AML-193 (cell line): ENCODE measurements at places on chromosomes 3 and 15.

- no peak for DNase-seq
Observed at GRCh38 chr15:89822026-89822425, 7.4 kb upstream of the ANPEP start.

DNA sequence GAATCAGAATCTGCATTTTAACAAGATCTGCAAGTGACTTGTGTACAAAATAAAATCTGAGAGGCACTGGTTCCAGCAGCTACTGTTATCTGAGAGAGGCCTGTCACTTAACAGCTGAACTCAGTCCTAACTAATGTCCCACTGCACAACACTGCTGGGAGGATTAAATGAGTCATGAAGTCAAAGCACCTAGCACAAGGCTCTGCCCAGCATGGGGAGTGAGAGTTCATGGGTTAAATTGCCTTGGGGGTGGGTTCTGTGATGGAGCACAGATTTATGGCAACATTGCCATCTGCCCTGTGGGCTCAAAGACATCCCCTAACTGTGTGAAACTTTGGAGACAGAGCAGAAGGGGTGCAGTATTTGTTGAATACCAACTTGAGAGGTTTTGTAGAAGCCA lies 250.9 kb downstream of the PLCL2 start:
- DNase-seq = no peak

DNA sequence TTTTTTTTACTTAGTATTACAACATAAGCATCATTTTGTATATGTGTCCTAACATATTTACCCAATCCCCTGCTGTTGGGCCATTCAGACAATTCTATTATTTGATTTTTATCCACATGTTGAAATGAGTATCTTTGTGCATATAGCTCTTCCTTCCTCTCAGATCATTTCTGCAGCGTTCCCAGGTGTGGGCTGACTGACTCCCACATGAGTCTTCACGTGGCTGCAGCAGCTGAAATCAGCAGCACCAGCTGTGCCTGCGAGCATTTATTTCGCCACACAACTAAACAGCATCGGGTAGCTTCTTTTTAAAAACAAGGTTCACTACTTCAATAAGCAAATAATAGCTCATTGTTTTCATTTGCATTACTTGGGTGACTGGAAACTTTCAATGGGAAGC lies 44.5 kb upstream of the PDE8A start:
- DNase-seq = no peak

- DNase-seq = no peak
Observed at GRCh38 chr3:195790901-195791300, 20.8 kb downstream of the MUC4 start.

GRCh38 chr3:59069838-59070237 lies 20.0 kb upstream of the CFAP20DC start:
- DNase-seq = no peak

DNA sequence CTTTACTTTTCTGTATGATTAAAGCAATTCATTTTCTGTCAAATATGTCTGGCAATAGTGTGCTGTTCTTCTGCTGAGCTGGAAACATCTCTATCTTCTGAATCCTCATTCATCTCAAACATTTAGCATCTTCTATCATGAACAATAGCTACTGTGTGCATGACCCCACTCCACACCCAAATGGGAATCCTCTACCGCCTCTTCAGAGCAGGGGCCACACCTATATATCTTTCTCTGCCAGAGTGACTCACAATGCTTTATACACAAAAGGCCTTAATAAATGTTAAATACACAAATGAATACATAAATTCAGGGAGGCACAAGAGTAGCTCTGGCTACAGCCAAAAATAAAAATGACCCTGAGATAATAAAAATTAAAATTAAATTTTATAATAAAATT lies 8.0 kb downstream of the ALDH1A2 start:
- no peak for DNase-seq

DNA sequence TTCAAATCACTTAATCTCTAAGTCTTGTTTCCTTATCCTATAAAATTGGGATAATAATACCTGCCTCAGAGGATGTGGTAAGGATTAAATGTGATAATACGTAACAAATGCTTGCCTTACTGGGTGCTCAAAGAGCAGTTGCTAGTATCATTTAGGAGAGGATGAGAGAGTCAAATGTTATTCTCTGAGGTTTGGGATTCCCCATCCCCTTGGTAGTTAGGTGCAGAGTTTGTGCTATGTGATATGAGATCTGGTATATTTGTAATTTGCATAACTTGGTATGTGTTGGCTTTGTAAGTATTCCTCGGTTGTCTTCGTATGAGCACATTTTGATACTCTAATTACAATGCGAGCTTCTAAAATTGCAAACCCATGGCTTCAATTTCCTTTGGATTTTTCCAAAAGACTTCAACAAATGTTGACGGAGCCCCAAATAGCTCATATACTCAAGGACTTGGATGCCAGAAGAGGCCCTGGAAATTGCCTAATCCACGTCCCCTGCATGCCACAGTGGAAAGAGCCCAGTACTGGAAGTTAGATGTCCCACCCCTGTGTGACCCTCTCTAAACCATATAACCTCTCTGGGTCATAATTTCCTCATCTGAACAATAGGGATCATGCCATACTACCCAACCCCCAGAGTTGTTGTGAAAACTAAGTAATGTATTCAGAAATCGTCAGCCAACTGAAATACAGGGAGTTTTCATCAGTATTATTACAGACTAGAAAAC lies 85.0 kb downstream of the FBN1 start:
- DNase-seq = no peak

DNA sequence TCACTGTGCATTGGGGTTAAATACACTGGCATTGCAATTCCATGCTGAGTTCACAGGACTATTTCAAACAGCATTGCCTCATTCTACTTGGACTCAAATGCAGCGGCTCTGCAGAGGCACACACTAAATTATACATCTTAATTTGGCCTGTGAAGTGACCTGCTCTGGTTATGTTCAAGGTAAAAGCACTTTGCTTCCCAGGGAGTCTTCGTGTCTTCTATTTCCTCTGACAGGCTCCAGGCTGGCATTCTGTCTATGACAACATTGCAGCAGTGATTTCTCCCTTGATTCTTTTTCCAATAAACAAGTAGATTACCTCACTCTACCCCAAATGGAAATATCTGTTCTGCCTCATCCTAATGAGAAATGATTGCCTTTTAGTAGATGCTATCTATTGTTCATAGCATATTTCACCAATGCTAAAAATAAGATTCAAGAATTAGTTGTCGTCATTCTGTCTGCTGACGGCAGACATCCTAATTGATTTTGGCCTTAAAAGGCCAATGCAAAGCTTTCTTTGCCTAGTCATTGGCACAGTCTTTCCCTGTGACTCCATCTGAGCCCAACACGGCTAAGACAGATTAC lies 33.8 kb downstream of the FMN1 start:
- no peak for DNase-seq

DNA sequence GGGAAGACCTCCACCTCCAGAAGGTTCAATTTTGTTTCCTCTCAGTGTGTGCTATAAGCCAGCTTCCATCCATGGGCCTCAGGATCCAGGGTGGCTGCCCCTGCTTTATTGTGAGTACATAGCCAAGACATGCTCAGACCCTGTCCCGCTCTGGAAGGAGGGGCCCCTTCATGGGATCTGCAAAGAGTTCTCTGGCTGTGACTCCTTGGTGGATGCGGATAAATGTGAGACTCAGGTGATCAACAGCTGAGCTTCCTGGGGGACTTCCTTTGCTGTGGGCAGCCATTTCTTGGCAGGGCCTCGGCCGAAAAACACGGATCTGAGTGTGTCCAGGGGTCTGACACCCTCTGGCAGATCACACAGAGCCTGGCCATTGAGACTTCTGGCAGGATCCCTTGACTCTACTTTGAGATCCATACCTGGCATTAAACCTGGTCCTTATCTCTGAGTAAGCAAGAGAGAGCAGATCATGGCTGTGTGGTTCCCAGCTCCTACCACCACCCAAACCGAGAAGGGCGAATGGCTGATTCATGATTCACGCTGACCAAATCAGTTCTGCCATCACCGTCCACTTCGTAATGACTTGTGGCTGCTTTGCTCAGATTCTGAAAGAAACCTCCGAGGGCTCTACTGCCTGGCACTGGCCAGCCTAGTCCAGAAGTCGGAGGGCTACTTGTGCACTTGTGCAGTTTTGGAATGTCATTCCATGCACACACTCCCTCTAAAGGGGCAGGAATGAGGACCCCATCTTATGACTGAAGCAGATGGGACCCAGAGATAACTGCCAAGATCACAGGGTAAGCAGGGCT lies 68.1 kb downstream of the SENP2 start:
- DNase-seq = no peak

GRCh38 chr15:49832511-49832910 lies 211.7 kb downstream of the DTWD1 start:
- peak; percentile 10 for DNase-seq

DNA sequence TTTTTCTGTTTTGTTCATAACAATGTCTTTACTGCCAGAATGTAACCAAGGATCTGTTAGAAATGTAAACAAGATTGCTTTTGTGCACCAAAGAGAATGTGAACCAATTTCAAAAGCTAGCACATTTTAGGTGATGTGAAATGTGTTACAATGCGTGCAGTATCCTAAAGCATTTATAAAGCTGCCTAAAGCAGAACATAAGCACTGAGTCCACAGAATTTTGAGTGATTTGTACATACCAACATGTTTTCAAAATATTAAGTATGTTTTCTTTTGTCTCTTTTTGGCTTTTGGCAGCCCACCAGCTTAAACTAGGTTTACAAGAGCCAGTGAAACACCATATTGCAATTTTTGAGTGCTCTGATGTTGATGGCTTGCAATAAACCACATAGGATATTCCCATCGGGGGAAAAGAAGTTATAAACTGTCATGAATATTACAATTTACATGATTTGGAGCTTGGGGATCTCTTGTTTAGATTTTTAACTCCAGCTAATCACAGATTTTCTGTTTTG lies 364.0 kb downstream of the ZIC1 start:
- DNase-seq = no peak

DNA sequence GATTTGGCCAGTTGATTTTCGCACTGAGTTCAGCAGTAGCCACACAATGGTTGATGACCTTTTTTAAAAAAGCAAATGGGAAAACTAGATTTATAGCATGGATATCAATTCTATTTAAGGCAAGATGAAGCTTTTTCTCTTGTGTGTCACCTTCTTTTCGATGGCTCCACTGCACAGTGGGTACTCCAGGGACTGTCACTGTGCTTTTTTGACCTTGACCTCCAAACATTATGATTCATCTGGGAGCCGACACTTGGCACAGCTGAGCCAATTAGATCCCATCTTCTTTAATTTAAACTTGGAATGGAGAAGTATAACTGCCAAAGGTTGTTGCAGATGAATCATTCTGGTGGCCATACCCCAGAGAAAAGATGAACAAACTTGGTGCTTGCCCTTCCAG lies 367.3 kb downstream of the EPHA6 start:
- DNase-seq = no peak

DNA sequence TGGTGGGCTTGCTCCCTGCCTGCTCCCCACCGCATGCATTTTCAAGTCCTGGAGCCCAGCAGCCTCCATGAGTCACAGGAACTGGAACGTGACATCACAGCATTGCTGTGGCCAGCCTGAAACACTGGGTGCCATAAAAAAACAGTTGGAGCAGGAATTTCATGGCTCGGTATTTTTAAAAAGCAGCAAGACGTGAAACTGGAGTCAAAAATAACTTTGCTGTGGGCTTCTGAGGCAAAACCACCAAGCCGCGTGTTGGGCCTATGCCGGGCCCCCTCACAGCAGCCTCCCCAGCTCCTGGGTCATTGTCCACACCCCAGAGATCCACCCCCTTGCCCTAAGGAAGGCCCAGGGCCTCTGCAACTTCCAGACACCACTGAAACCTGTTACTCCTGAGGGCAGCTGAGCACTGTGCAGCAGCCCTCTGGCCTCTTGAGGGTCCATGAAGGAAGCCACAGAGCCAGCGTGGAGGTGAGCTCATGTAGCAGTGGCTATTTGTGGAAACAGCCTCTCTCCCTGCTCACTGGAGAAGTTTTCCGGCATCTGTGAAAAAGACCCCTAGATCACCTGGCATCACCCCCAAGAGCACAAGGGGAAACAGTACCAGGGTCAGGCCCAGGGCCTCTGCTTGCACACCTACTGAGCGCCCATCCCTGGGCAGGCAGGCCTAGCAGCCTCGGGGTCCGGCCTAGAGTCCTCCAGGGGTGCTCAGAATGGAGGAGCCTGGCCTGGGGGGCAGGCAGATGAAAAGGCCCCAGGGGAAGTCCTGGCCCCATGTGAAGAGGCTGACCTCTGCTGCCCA lies 34.0 kb upstream of the DUSP7 start:
- DNase-seq = no peak
